ENCODE measurements at places on chromosomes 13 and 19.

DNA sequence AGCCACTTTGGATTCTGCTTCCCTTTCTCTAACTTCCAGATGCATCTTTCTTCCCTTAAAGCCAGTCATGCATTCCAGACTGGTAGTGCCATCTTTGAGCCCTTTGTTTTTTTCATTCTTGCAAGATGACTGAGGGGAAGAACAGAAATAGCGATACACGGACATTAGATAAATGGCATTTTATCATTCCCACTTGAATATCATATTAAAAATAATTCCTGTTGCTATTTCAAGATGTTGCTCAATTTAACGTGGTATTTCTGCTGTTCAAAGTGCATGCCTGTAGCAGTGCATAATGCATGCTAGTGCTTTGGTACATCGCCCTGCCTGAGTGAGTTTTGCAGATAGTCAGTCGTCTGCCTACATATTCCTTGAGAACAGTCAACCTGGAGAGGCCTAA lies 140.6 kb upstream of the FRY start:
- DNase-seq: no peak

DNA sequence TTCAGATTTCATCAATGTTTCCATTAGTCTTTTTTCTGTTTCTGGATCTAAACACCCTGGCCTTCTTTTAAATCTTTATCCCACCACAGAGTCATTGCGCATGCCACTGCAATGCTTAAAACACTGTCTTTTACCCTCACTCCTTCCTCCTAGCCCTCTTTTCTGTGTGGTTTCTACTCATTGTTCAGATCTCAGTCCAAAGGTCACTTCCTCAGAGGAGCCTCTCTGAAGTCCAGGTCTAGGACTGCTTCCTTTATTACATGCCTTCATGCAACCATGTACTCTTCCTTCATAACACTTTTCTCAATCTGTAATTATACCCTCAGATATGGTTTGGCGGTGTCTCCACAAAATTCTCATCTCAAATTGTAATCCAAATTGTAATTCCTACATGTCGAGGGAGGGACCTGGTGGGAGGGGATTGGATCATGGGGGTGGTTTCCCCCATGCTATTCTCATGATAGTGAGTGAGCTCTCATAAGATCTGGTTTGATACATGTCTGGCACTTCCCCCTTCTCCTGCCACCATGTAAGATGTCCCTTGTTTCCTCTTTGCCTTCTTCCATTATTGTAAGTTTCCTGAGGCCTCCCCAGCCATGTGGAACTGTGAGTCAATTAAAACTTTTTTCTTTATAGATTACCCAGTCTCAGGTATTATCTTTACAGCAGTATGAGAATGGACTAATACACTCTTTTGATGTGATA lies 808.9 kb downstream of the DIAPH3 start:
- DNase-seq: no peak

- no peak for DNase-seq
Observed at GRCh38 chr13:88377852-88378251, 706.7 kb downstream of the SLITRK5 start.

- no peak for DNase-seq
Observed at GRCh38 chr13:114082849-114083645, 49.4 kb downstream of the RASA3 start.

GRCh38 chr13:112969692-112970338 lies 801 bp downstream of the MCF2L start:
- DNase-seq: no peak

GRCh38 chr13:35378939-35379338 lies 97.5 kb downstream of the MAB21L1 start:
- no peak for DNase-seq

DNA sequence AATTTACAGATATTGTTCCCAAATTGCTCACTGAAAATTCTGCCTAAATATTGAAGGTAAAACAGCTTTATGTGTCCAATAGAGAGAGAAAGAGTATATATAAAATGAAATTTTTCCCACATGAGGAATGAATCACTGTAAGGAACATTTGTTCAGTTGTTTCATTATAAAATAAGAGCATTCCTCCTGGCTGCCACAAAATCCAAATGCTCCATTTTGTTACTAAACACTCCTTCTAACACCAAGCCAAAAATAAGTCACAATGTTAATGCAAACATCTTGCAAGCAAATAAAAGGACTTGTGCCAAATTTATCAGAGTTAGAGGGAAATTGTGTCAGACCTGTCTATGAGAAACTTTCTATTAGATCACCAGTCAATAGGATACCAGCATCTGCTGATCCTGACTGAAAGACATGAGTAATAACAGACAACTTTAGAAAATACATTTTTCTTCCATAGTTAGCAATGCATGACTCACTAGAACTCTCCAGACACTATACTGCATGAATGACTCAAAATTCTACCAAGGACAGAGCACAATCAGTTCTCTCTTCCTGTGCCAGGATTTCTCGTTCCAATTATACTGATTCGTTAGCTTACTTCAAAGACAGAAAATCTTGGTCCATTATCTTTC lies 83.5 kb upstream of the FNDC3A start:
- no peak for DNase-seq

- DNase-seq: no peak
Observed at GRCh38 chr13:78046331-78046730, 127.7 kb upstream of the EDNRB start.

GRCh38 chr19:10037809-10038208 lies 24.5 kb downstream of the RDH8 start:
- DNase-seq: no peak

DNA sequence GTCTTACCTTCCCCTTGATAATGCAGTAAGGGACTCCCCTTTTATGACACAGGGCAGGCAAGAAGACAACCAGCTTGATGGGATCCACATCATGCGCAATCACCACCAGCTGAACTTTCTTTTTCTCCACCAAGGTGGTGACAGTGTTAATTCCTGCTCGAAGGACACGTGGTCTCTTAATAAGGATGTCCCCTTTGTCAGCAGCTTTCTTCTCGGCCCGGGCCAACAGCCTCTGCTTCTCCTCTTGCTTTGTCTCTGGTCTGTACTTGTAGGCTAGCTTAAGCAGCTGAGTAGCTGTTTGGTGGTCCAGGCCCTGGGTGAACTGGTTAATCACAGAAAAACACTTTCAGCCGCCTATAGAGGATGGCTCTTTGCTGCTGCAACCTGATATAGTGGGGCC lies 8.0 kb downstream of the ZNF431 start:
- DNase-seq: no peak

DNA sequence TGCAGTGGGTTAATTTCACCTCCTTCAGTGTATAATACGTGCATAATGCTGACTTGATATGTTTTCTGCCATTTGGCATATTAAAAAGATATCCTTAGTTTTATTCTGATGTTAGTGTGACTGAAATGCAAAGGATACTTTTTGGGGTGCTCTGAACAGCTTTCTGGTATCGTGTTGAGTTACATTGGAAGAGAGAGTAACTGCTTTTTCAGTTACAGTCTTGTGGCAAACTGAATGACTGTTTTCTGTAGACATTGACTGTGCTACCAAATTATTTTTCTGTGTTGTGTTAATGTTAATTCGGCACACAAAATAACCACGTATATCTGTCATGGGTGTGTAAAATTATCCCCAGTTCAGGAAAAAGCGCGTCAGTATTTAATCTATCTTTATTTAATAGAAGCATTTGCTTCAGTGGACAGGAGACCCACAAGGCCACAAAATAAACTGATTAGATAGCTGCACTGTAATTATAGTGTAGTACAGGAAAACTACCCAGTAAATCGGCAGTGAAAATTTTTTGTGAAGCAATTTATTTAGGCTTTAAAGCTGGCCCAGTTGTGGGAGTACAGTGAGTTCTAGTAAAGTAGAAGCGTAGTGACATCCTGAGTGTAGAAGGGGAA lies 2.5 kb downstream of the URI1 start:
- no peak for DNase-seq

GRCh38 chr13:40160618-40161350 lies 505.3 kb downstream of the COG6 start:
- DNase-seq: peak; percentile 40

GRCh38 chr19:29547361-29547960 lies 21.7 kb downstream of the VSTM2B start:
- DNase-seq: no peak

DNA sequence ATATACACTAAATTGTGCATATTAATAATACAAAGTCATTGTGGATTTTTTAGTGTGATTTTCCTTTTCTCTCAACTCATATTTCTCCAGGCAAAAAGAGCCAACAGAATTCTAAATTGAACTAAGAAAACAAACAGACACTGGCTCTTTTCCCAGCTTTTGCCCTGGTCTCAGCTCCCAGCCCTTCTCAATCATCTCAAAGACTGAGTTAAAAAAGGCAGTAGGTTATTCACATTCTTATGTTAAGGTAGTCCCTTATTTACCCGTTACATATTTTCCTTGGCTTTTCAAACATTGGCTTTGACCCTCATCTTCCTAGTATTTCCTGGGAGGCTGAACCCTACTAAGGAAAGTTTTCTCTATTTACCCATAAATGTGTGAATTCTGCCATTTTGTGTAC lies 753.6 kb downstream of the LIG4 start:
- no peak for DNase-seq

- no peak for DNase-seq
Observed at GRCh38 chr13:46637213-46637612, 84.2 kb downstream of the LRCH1 start.

- DNase-seq: no peak
Observed at GRCh38 chr19:40294560-40294959, 9.4 kb upstream of the AKT2 start.

GRCh38 chr19:51719251-51719988 lies 4.4 kb downstream of the HAS1 start:
- DNase-seq: no peak

GRCh38 chr19:21705393-21705792 lies 62.0 kb downstream of the ZNF100 start:
- DNase-seq: no peak

DNA sequence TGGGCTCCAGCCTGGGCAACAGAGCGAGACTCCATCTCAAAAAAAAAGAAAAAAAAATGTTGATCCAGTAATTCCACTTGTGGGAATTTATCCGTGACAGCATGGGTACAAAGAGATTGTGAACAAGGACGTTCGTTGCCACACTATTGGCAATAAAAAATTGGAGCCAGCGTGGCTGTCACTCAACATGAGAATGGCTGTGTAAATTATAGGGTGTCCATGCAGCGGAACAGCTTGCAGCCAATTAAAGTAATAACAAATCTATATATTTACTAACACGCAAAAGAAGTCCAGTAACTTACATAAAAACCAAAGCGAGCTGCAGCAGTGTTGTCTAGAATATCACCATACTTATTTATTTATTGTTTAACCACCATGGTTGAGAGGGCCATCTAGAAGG lies 19.3 kb downstream of the DPF1 start:
- no peak for DNase-seq

DNA sequence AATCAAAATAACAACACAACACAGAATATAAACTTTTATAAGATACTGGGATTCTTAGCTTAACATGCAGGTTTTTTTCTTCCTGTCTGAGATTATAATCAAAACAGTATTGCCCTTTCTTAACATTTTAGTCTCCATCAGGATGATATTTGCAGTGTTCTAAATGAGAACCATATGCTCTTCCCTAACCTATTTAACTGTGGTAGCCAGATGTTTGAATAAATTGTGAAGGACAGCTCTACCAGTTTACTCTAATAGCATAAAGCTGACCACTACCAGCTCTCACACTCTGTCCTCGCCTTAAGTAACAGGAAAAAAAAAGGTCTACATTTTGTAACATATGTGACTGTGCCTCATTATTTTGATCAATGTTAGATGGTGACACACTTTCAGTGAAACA lies 618.7 kb upstream of the SGCG start:
- no peak for DNase-seq

GRCh38 chr19:51514866-51515481 lies 13.4 kb upstream of the SIGLEC12 start:
- peak; percentile 10 for DNase-seq

DNA sequence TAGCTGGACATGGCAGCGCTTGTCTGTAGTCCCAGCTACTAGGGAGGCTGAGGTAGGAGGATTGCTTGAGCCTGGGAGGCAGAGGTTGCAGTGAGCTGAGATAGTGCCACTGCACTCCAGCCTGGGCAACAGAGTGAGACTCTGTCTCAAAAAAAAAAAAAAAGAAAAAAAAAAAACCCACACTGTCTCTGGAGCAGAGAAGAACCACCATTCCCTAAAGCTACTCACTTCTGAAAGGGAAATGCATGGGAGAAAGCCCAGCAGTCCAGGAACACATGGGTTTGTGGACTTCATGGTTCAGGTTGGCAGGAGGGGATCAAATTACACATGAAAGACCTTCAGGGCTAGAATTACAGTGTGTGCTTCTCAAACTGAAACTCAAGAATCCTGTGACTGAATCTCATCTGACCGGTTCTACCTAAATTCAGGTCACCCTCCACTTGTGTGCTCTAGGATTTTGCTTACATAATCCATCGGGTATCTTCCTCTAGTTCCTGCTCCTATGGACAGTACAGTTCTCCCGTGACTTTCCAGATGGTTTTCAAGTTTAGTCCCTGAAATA lies 30.2 kb upstream of the CPB2 start:
- DNase-seq: no peak

DNA sequence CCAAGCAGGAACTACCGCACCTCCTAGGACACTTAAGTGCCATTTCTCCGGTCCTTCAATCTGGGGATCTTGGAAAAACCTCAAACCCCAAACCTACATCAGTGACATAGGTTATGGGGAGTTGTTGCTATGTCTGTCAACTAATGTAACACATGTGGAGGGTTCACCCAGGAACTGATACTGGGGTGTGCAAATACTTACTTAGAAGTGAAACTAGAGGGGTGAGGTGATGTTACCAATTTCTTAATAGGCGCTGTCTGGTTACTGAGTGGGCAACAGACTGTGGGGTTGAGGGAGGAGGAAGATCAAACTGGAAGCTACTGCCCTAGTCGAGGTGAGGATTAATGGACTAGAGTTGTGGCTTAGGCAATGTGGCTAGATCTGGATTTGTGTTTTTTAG lies 1.9 kb downstream of the ZNF586 start:
- DNase-seq: no peak

GRCh38 chr13:98984983-98985382 lies 7.1 kb upstream of the DOCK9 start:
- DNase-seq: no peak

GRCh38 chr13:56351041-56351440 lies 789.7 kb upstream of the PRR20A start:
- no peak for DNase-seq

GRCh38 chr13:73299787-73300186 lies 241.0 kb downstream of the KLF5 start:
- no peak for DNase-seq

DNA sequence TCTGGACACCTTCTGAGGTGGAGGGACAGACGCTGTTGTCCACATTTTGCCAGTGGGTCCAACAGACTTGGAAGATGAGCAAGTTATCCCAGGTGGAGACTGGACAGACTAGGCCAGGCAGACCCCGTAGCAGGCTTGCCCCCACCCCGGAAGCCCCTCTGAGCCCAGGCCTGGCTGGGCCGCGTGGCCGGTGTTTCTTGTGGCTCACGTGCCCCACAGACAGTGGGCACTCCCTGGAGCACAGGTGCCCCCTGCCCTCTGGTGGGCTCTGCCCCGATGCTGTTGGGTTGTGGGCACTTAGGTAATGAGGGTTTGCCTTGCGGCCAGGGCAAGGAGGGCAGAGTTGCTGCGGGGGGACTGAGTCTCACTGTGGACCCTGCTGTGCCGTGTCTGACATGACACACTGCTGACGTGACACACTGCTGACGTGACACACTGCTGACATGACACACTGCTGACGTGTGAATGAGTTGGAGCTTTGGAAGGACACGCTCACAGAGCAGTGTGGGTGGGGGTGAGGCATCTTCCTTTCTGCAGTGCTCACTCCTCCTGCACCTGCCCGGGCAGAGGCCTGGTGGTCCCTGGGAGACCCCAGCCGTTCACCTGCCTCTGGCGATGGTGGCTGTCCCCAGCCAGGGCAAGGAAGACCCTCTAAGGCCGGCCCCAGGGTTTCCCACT lies 25.1 kb downstream of the DOT1L start:
- DNase-seq: no peak
